Large intestine (tissue), 12 donors: ENCODE measurements at places on chromosomes 7 and 10.
A peak's percentile ranks its signal among the peaks of the same experiment; 100 is the strongest.

GRCh38 chr10:119199231-119199992 is 8.0 kb upstream of the GRK5 start:
- H3K4me1 ChIP-seq = peaks cover 2% of the 10 kb centered on the region
- H3K36me3 ChIP-seq = no peaks in the 10 kb centered on the region
- no peak overlapping the region for H3K27ac ChIP-seq
- peaks cover 4% of the 10 kb centered on the region for H3K27me3 ChIP-seq
- peak; percentile 61 for DNase-seq
- H3K4me3 ChIP-seq = no peak overlapping the region

DNA sequence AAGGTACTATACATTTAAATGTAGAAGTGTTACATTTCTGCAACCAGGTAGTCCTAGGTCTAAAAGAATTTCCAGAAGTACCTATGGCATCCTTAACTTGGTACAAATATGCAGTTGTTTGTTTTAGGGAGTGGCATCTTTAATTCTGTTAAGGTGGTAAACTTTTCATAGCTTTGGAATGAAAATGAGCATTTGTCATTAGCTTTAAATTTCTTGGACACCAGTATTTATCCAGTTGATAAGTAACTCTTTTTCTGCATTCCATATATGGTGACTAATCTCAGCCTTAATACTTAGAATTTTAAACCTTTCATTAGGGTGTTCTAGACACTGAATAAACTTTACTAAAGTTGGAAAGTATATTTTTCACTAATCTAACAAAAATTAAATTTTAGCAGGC is 10.8 kb downstream of the SLF2 start:
- H3K36me3 ChIP-seq = peaks cover 54% of the 10 kb centered on the region
- no peak for DNase-seq
- H3K27me3 ChIP-seq = no peaks in the 10 kb centered on the region
- no peak overlapping the region for H3K4me3 ChIP-seq
- no peaks in the 10 kb centered on the region for H3K4me1 ChIP-seq

- no peak overlapping the region for H3K27ac ChIP-seq
- H3K4me3 ChIP-seq = no peak overlapping the region
- H3K4me1 ChIP-seq = no peaks in the 10 kb centered on the region
- no peak for DNase-seq
- H3K27me3 ChIP-seq = no peaks in the 10 kb centered on the region
Measured at GRCh38 chr10:126104767-126105166, 208.4 kb downstream of the FANK1 start.

DNA sequence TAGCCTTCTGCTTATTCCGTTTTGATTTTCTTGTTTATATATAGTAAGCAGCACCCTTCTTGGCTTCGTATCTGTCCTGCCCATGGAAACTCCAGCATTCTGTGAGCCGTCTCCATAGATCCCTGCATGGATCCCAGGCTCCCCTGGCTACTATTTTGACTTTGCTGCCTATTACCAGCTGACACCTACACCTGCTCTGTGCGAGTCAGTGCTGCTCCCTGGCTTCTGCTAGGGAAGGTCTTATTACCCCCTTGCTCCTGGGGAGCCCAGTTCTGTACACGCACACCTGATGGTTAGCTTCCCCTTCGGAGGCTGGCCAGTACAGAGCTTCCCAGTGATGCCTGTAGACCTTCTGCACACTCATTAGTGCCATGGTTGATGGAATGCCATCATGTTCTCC is 35.4 kb downstream of the NACAD start:
- no peaks in the 10 kb centered on the region for H3K4me1 ChIP-seq
- H3K36me3 ChIP-seq = peaks cover 11% of the 10 kb centered on the region
- H3K4me3 ChIP-seq = no peak overlapping the region
- no peak for DNase-seq
- H3K27me3 ChIP-seq = no peaks in the 10 kb centered on the region

- no peak overlapping the region for H3K27ac ChIP-seq
- no peaks in the 10 kb centered on the region for H3K27me3 ChIP-seq
- H3K4me3 ChIP-seq = no peak overlapping the region
Measured at GRCh38 chr10:104762793-104763192, 121.7 kb downstream of the SORCS3 start.

- no peak for DNase-seq
- H3K27ac ChIP-seq = no peak overlapping the region
- no peak overlapping the region for H3K4me3 ChIP-seq
Measured at GRCh38 chr10:12509794-12510100, 160.4 kb downstream of the CAMK1D start.

- no peak overlapping the region for H3K27ac ChIP-seq
- H3K4me3 ChIP-seq = no peak overlapping the region
- peak; percentile 20 for DNase-seq
- peaks cover 45% of the 10 kb centered on the region for H3K36me3 ChIP-seq
- no peaks in the 10 kb centered on the region for H3K27me3 ChIP-seq
Measured at GRCh38 chr7:105141068-105141467, 127.1 kb downstream of the KMT2E start.

DNA sequence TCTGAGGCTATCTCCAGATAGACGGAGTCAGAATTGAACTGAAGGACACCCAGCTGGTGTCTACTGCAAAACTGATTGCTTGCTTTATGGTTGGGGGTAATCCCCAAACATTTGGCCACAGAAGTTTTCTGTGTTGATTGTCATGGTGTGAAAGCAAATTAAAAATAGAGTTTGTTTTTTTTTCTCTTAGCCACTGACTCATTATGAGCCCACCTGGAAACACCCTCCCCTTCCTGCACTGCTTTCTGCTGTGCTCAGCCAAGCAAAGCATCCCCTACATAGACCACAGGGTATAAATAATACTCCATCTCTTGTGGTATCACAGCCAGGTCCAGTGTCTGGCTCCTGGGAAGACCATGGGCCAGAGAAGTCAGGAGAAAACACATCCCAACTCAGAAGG is 6.5 kb upstream of the VWC2 start:
- peaks cover 13% of the 10 kb centered on the region for H3K27me3 ChIP-seq
- H3K4me1 ChIP-seq = no peaks in the 10 kb centered on the region
- DNase-seq = no peak
- no peak overlapping the region for H3K4me3 ChIP-seq
- no peak overlapping the region for H3K27ac ChIP-seq
- no peaks in the 10 kb centered on the region for H3K36me3 ChIP-seq

DNA sequence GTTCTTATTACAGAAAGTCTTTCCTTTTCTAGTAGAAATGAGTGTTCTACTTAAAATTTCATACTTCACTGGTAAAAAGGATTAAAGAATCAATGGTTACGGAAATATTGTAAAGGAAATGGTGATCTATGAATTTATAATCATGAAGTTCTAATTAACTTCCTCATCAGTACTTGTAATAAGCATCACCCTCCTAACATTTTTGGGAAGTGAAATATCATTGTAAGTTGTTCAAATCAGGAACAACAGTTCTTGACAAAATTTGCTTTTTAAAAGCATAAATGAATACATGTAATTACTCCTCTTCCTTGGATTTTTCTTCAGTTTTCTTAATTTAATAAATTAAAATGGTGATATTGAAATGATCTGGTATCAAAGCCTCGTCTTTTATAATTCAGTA is 5.6 kb upstream of the PCGF5 start:
- H3K27ac ChIP-seq = no peak overlapping the region
- no peak for DNase-seq
- H3K27me3 ChIP-seq = no peaks in the 10 kb centered on the region
- H3K4me3 ChIP-seq = no peak overlapping the region

- H3K27me3 ChIP-seq = no peaks in the 10 kb centered on the region
- no peaks in the 10 kb centered on the region for H3K36me3 ChIP-seq
- DNase-seq = peak; percentile 58
- no peak overlapping the region for H3K4me3 ChIP-seq
- no peaks in the 10 kb centered on the region for H3K4me1 ChIP-seq
Measured at GRCh38 chr7:112211348-112211907, 4.9 kb downstream of the ZNF277 start.

DNA sequence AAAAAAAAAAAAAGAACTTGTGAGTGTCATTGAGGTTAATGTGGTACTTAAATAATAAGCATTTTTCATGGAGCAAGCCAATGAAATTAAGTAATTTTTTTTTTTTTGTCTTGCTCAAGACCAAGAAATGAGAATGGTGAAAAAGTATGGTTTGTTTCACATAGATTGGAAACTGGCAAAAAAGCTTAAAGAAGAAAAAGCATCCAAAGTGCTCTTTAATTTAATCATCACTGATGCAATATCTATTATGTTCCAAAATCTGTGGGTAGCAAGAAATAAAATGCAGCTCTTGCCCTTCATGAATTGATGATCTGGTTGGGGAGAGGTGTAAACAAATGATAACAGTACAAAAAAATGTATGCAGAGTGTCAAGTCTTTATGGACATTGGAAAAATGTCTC is 980.6 kb downstream of the REEP3 start:
- DNase-seq = no peak
- H3K4me1 ChIP-seq = no peaks in the 10 kb centered on the region
- H3K27ac ChIP-seq = no peak overlapping the region
- H3K27me3 ChIP-seq = no peaks in the 10 kb centered on the region
- H3K4me3 ChIP-seq = no peak overlapping the region
- no peaks in the 10 kb centered on the region for H3K36me3 ChIP-seq

DNA sequence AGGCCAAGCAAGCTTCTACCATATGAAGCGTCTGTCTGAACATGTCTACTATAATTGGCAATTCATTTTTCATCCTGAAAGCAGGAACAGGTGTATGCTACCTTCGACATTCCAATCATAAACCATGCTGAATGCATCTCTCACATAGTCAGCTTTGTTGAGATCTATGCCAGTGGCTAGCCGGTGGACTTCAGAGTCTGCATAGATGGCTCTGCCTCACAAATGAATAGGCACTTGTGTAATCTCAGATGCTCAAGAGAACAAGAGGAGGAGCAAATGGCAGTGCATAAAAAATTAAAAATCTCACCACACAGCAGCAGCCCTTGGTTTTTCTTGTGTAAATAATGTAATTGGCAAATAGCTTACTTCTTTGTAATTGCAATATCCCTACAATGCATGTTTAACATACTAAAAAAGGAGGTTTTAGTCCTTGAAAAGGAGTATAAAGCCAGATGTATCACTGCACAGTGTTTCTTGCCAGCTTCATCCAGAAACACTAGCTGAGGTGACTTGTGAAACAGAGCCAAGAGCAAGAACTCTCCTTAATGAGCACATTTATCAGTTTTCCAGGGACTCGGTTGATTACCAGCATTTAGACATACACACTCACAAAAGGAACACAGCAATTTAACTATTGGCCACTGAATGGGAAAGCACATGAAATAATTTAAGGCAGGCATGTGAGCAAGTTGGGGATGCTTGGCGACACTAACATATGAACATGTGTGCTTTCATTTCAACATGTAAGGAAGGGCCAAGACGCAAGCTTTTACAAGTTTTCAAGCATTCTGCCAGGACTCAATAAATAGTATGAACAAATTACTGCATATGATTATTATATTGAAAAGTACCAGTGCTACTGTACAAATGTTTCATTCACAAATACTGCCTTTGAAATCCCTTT is 249.9 kb upstream of the PLXNA4 start:
- DNase-seq = no peak
- no peaks in the 10 kb centered on the region for H3K4me1 ChIP-seq
- H3K27ac ChIP-seq = no peak overlapping the region

DNA sequence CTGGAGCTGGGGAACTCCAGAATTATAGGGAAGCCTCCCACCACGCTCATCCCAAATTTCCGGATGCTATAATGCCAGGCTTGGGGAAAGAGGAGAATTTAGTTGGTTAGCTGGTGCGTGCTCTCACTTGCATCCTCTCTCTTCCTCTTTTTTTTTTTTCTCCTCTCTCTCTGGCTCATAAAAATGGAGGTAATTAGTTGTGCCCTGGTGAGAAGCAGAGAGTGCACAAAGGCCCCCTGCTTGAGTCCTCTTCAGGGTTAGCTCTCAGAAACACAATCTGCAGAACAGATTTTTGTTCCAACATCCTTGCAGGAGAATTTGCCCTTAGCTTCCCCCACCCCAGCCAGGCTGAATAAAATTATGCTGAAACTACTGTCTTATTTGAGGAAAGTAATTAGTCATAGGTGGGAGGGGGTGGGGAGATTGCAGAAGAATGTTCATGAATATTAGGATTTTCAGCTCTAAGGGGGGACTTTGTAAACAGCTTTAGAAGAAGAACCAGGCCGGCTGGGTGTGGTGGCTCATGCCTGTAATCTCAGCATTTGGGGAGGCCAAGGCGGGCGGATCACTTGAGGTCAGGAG is 7.6 kb downstream of the SERPINE1 start:
- no peaks in the 10 kb centered on the region for H3K36me3 ChIP-seq
- no peak for DNase-seq
- H3K27ac ChIP-seq = no peak overlapping the region
- peaks cover 29% of the 10 kb centered on the region for H3K27me3 ChIP-seq

- peaks cover 4% of the 10 kb centered on the region for H3K4me1 ChIP-seq
- peaks cover 21% of the 10 kb centered on the region for H3K27me3 ChIP-seq
- peak overlapping the region; percentile 52 for H3K27ac ChIP-seq
- H3K36me3 ChIP-seq = no peaks in the 10 kb centered on the region
- DNase-seq = no peak
Measured at GRCh38 chr7:29987811-29988317, 1.7 kb downstream of the SCRN1 start.

- peaks cover 5% of the 10 kb centered on the region for H3K36me3 ChIP-seq
- peaks cover 41% of the 10 kb centered on the region for H3K4me1 ChIP-seq
- no peaks in the 10 kb centered on the region for H3K27me3 ChIP-seq
- no peak for DNase-seq
Measured at GRCh38 chr10:96578633-96579032, 8.2 kb downstream of the TM9SF3 start.

GRCh38 chr10:44512431-44513022 is 127.6 kb upstream of the CXCL12 start:
- H3K27me3 ChIP-seq = no peaks in the 10 kb centered on the region
- DNase-seq = no peak
- H3K27ac ChIP-seq = no peak overlapping the region
- no peaks in the 10 kb centered on the region for H3K36me3 ChIP-seq

DNA sequence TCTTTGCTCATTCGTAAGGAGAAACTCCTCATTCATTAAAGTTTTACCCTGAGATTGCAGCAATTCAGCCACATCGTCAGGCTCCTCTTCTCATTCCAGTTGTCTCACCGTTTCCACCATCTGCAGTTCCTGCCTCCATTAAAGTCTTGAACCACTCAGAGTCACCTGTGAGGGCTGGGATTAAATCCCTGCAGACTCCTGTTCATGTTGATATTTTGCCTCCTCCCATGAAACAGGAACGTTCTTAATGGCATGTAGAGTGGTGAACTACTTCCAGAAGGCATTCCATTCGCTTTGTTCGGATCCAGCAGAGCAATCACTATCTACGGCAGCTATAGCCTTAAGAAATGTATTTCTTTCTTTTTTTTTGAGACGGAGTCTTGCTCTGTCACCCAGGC is 96.5 kb upstream of the FAM20C start:
- no peaks in the 10 kb centered on the region for H3K36me3 ChIP-seq
- H3K27ac ChIP-seq = no peak overlapping the region
- H3K4me3 ChIP-seq = no peak overlapping the region
- H3K4me1 ChIP-seq = no peaks in the 10 kb centered on the region
- H3K27me3 ChIP-seq = no peaks in the 10 kb centered on the region
- no peak for DNase-seq
